ENCODE measurements at places on chromosomes 4 and X.

DNA sequence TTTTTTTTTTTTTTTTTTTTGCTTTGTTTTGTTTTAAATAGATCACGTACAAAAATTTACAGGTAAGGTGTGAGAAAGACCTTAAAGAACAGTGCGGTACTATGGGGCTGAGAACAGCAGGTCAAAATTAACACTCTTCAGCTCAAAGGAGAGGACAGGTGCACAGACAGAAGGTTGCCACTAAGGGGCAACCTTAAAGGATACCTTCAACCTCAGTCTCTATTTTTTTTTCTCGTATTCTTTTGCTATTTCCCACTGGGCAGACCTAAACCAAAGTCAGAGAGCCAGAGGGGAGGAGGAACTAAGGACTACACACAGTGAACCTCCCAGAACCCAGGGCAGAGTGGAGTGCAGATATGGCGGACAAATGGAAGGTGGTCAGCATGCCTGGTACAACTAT lies 1984.3 kb upstream of the IGFBP7 start:
- DNase-seq, result no peak

- DNase-seq, result no peak
These were observed 364.8 kb downstream of the SMARCA1 start for GRCh38 chrX:129158505-129158904.

DNA sequence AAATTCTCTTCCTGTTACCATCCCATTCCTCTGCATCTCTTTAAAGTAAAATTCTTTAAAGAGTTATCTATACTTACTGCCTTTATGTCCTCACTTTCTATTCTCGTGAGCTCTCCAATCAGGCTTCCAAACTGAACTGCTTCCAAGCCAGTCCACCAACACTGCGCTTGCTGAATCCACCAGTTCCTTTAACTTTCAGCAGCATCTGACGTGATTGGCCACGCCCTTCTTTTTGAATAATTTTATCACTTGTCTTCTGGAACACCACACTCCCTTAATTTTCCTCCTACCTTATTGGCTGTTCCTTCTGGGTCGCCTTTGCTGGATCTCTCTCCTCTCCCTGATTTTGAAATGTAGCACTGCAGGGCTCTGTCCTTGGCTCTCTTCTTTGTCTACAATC lies at the start of gene KIAA1210:
Gene KIAA1210 (minus strand): TSS at position 163 of the 400 bp plus-strand sequence. CDS start 4,170 bp downstream, outside the sequence.
- no peak for DNase-seq

GRCh38 chr4:76781698-76782595 lies 116.0 kb downstream of the SOWAHB start:
- DNase-seq, result peak; percentile 65

- DNase-seq, result peak; percentile 5
These were observed 97.0 kb upstream of the PTPN13 start for GRCh38 chr4:86497131-86497530.

DNA sequence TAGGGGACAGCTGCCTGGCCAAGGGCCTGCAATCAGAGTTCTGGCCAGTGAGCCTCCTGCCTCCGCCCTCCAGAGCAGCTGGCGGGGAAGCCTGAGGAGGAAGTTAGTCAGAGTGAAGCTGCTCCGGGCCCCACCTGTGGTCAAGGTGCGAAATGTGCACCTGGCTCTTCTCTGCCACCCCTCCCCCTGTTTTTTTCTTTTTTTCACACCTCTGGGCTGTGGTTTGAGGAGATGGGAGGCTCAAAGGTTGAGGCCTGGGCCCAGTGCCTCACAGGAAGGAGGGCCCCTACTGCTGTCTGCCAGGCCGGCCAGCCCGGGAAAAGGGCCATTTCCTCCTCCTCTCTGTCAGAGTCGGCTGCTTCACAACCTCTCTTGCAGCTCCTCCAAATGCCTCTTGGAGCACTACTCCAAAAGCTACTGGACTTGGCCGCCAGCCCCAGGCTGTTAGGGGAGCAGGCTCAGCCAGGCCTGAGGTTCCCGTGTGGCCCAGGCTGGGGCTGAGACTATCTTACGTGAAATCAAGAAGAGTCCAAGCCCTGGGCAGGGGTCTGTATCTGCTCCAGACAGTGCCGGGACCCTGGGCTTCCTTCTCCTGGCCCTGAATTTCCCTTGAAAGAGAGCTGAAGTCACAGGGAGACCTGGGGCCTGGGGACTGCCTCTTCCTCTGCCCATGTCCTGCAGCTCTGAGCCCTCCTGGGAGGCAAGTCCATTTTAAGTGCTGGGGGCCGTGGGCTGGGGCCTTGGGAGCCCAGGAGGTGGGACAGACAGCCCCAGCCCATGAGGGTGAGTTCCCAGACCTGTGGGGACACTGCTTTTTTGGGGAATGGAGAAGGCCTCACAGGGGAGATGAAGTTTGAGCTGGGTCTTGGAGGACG lies 4.5 kb upstream of the CXCR3 start:
- DNase-seq, result no peak

- no peak for DNase-seq
These were observed 18.6 kb upstream of the SAT1 start for GRCh38 chrX:23764188-23764984.

DNA sequence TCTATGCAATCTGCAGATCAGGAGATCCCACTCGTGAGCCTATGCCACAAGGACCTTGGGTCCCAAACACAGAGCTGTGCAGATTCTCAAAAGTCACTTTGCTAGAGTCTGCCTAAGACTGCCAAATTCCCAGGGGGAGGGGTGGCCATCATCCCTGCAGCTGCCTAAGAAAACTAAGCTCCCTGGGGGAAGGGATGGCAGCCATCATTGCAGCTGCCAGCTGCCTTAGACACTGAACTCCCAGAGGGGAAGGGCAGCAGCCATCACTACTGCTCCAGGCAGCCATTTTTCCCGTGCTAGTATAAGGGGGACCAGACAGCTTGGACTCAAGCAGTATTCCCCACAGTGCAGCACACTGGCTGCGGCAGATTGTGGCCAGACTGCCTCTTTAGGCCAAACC lies 156.9 kb downstream of the NKX6-1 start:
- no peak for DNase-seq

- no peak for DNase-seq
These were observed 31.2 kb upstream of the TAB3 start for GRCh38 chrX:30920271-30920670.

- no peak for DNase-seq
These were observed 59.6 kb upstream of the MXD4 start for GRCh38 chr4:2321279-2322196.

DNA sequence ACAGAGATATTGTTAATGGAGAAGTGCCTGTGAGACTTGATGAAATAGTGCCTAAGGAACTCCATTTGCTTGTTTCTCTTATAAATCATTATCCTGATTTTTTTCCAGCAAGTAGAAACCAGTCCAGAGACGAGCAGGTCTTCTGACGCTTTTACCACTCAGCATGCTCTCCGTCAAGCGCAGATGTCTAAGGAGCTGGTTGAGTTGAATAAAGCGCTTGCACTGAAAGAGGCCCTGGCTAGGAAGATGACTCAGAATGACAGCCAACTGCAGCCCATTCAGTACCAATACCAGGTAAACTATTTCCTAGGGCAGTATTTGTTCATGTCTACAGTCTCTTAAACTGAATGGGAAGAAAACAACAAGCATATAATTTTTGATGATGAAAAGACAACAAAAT lies 63.6 kb downstream of the KIF4A start:
- no peak for DNase-seq

DNA sequence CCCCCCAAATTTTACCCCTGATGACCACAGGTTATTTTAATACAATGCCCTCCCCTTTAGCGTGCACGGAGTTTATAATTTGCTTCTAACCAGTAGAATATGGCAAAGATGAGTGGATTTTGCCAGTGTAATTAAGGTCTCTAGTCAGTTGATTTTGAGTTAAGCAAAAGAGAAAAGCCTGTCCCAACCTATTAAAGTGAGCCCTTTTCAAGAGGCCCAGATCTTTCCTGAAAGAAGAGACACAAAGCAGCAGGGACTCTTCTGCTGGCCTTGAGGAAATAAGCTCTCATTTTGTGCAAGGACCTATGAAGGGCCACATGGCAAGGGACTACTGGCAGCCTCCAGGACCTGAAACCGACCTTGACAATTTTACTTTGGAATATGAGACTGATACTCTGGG lies 61.9 kb upstream of the GABRG1 start:
- DNase-seq, result no peak

DNA sequence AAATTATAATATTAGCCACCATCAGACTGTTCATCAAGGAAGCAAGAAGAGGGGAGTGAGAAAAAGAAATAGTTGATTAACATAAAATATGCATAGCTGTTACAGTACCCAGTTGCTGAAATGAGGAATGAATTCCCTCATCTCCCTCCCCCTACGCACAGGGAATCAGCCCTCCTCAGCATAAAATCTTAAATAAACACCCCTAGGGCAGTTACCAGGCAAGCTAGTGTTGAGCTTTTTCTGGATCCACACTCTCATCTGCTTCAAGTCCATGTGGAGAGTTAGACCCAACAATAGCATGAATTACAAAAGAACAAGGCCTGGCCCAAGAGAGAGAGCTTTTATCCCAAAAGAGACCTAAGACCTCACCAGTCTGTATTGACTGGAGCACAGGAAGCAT lies 19.0 kb upstream of the SYTL4 start:
- DNase-seq, result no peak

DNA sequence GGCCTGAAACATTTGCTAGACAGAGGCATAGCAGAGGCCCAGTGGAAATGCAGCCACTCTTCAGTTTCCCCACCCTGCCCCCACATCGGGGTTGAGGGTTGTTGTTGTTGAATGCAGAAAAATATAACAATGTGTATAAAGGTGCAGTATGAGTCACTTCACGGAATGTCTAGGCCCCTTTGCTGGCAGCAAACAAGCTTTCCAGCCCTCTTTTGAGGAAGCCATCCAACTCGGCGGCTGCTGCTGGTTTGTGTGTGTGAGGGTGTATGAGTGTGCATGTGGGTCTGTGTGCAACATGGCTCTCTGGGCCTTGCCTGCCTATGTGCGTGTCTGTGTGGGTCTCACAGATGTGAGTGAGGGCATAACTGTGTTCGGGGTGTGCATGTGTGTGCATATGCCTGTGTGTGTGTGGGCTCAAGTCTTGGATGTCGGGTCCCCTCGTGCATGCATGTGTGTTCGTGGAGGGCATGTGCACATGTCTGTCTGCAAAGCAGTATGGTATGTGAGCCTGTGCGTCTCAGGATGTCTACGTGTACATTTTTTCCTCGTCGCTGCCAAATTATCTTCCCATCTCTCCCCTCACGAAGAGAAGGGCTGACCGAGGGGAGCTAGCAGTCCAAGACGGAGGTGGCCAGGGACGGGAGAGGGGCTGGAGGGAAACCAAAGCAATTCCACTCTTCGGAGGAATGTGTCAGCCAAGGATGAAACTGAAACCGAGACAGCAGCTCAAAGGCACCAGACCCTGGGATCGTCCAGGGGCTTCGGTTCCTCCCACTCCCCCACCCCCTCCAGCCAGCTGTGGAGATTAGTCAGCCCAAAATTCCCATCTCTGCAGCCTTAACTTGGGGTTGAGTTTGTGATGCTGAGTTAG lies 8.4 kb upstream of the ELF4 start:
- DNase-seq, result peak; percentile 76

DNA sequence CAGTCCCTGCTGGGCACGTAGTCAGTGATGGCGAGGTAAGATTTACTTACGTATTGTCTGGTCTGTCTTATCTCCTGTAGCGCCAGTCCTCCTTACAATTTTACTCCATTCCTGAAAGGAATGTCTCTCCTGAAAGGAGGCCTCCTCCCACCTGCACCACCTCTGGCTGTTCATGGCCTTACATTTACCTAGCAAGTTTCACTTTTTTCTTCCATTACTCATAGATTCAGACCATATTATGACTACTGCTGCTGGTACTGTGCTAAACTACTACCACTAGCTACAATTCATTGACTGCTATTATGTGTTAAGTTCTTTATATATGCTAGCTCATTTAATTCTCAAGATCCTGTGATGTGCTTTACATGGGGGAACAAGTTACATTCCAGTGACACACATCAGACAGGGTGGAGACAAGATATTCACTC lies 189.9 kb downstream of the BMPR1B start:
- peak; percentile 93 for DNase-seq

DNA sequence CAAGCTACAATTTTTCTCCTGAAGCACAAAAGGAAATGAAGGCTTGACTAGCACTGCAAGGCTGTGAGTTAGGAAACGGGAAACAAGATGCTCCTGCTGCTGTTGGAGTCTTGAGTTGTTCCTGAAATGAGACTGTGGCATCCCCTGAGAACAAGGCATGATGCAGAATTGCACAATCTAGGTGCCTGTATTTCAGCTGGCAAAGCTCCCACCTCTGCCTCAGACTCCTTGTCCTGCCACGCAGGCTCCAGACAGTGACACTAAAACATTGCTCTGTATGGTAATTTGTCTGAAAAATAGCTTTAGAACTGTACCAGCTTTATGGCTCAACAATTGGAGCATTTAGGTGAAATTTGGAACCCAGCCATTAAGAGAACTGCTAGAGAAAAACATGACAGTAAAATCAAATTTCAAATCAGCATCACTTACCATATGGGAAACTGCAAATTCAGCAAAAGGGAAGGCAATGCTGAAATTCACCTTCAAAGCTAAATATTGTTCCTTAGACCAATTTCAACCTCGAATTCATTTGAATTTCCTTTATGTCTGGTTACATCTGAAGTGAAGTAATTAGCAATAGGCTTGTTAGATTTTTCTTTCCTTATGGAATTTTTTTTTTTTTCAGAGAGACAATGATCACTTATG lies 103.4 kb downstream of the MFAP3L start:
- no peak for DNase-seq

DNA sequence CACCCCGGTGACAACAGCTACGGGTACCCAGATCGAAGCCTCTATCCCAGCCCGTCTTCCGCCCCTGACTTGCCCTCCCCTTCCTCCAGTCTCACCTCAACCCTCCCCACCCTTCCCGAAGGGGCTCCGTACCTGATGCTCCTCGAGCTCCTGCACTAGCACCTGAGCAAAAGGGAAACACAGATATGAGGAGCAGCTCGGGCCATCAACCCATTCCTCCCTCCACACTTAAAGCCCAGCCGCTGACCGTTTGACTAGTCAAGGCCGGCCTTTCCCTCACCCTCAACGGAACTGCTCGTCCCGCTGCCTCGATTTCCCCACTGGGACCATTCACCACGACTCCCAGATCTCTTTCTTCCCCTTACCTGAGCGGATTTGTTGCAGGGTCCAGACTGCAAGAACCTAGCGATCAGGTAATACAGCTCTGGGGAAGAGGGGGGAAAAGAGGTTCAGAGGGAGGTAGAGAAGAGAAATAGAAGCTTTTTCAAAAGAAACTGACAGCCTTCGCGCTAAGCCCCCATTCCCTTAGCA lies 731 bp downstream of the BRWD3 start:
- DNase-seq, result peak; percentile 52

GRCh38 chr4:121277194-121278105 lies 103.4 kb downstream of the QRFPR start:
- DNase-seq, result peak; percentile 99

DNA sequence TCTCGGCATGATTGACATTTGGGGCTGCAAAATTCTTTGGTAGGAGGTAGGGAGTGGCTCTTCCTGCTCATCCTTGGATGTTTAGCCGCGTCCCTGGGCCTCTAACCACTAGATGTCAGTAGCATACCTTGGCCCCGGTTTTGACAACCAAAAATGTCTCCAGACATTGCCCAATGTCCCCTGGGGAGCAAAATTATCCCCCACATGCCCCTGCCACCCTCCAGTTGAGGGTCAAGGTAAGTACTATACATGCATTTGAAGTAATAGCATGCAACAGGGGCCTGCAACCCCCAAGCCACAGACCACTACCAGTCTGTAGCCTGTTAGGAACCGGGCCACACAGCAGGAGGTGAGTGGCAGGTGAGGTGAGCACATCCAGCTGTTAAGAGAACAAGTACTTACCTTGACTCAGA lies 17.6 kb upstream of the KIAA1210 start:
- DNase-seq, result peak; percentile 8

- no peak for DNase-seq
These were observed 366.7 kb downstream of the PCDH7 start for GRCh38 chr4:31086756-31087330.

Data from trophoblast cell (in vitro differentiated cells and primary cell).